Stimulated activated CD4-positive, alpha-beta T cell treated with anti-CD3 and anti-CD28 coated beads, TNF-alpha, amount 100 ng/mL, for 48 hours (primary cell): ENCODE measurements at places on chromosomes 1 and 21.

- DNase-seq = no peak
Observed at GRCh38 chr1:206647224-206647623, 11.9 kb downstream of the DYRK3 start.

DNA sequence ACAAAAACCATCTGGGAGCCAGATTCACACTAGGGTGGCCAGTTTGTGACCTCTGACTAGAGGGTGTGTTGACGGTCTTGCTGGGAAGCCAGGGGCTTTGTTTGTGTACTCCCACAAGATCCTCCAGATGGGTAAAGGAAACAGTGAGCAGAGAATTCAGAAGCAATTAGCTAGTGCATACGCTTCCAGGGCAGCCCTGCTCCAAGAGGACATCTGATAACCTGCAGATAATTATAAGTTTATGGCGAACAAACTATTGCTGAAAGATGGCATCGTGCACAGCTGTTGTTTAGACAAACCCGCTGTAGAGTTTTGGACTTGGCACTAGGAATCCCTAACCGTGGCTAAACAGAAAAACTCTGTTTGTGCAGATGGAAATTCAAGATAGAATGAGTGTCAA, 326.4 kb downstream of the TGFB2 start:
- DNase-seq = no peak

GRCh38 chr1:16397120-16397519, 30.1 kb downstream of the SZRD1 start:
- DNase-seq = no peak

GRCh38 chr1:50368179-50369007, 54.9 kb downstream of the DMRTA2 start:
- DNase-seq = peak; percentile 6

DNA sequence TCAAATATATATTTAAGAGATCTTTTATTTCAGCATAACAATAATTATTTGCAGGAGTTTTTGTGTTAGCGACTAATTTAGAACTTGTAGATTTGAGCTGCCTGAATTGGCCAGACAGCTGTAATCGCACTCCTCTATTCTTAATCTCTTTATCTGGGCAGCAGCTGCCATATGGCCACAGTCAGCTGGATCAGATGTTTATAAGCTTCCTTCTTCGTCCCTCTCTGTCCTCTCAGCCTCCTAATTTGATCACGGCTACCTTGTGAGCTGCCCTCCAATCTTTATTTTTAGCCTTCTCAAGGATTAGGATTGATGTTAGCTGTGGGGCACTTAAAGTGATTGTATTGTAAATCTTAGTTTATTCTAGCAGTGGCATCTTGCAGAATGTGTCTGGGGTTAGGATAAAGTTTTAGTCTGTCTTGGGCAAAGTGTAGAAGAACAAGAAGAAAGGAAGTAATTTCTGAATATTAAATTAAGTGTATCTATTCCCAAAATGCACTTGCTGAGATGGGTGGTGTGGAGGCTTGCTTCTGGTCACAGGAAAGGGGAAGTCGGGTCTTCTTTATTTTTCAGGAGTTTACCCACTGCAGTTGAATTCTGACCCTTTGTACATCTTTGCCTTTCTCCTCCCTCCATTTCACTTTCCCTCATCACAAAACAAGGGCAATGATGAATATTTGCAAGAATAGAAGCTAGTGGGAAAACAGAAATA, 1.1 kb downstream of the ZBTB18 start:
- DNase-seq = no peak

DNA sequence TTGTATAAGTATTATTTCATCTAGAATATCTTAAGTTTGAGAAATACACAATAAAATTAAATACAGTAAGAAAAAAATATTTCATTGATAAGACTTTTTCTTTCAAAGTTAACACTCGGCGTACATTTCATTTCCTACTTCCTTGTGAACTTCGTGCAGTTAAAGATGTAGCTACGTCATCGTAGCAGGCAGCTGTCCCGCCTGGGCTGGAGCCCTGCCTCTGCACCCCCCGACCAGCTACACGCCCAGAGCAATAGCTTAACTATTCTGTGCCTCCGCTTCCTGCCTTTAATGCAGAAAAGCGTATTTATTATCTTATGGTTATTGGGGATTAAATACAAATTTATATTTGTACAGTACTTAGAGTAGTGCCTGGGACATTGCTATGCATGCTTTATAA, 53.5 kb downstream of the CLSTN1 start:
- no peak for DNase-seq

DNA sequence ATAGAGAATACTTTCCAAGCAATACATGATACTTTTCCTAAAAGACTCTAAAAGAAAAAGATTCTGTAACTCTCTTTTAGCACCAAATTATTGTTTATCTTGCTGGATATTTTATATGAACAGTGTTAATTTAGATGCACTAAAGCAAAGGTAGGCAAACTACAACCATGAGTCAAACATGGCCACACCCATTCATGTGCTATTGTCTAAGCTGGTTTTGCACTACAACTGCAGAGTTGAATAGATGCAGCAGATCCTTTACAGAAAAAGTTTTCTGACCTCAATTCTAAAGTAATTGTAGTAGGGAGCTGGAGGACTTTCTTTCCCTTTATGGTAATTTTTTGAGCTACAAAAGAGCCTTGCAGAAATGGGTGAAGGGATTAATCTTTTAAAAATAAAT, 19.4 kb downstream of the BLZF1 start:
- DNase-seq = no peak

DNA sequence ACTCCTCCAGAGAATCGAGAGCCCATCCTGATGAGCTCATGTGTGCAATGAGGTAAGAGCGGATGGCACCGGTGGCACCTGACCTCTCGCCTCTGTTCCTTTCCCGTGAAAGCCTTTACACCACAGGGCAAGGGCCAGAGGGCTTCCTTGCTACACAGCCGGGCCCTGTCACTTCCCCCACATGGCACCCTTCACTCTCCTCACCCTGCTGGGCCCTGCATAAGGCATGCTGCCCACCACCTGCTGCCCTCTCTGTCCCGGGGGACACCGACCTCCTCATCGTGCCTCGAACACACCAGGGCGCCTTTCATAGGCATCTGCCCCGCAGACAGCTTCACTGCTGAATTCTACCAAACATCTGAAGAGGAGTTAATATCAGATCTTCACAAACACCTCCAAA, 45.1 kb upstream of the C1orf174 start:
- DNase-seq = no peak

DNA sequence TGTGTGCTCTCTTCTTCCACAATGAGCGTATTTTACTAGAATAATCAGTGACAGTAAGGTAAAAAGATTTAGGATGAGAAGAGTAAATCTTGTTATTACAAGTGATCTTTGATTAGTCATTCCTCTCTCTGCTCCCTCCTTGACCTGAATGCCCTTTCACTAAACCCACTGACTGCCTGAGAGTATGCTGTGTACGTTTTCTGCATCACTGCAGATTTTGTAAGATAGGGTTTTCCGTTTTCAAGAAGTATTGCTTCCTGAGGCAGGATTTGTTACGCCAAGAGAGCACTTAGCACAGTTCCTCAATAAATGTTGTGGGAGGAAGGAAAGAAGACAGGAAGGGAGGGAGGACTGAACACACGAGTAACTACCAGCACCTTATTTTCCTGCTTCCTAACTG, 7.7 kb upstream of the LAMB3 start:
- no peak for DNase-seq

DNA sequence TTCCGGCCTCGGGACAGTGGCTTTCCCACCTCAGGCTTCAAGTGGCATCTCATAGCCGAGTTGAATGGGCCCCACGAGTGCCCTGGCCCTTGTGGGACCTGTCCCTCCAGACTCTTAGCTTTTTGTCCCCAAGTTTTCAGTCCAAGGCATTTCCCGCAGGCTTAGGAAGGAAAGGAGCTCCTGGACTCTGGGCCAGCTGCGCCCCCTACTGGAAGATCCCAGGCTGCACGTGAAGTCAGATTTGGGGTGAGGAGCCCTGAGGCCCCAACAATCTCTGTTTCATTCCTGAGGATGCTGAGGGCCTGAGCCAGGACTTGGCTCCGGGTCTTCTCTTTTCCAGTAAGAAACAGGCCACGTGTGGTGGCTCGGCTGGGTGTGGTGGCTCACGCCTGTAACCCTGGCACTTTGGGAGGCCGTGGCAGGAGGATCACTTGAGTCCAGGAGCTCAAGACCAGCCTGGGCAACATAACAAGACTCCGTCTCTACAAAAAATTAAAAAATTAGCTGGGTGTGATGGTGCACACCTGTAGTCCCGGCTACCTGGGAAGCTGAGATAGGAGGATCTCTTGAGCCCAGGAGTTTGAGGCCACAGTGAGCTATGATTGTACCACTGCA, 67.4 kb downstream of the ARHGEF10L start:
- DNase-seq = peak; percentile 29

DNA sequence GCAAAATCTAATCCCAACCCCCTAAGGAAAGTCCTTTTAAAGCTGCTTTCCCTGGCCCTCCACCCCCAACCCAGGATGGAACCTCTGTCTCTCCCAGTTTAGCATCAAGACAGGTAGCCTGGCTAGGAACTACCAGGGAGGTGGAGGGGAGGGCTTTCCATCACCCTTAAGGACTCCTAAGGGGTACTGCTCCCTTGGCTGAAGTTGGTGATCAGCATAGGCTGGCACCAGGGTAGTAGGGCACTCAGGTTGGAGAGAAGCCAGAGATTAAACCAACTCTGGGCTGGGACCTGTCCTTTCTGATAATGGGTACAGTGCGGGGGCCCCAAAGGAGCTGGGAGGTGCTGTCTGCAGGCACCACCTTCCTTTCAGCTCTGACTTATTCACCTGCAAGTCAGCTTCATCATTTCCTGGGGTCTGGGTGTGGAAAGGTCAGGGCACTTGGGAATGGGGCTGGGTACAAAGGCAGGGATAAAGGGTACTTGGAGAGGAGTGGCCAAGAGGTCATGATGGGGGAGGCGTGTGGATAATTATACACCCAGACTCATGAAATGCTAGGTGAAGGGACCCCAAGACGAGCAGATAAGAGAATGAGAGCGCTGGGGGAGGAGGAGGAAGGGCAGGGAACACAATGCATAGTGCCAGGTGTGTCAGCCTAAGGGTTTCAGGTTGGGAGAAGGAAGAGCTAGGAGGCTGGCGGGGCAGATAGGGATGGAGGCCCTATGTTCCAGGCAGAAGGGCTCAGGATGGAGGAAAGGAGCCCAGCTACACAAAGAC, 1.2 kb downstream of the ARHGEF2 start:
- no peak for DNase-seq

GRCh38 chr1:33185541-33185940, 3.7 kb upstream of the TRIM62 start:
- DNase-seq = no peak

DNA sequence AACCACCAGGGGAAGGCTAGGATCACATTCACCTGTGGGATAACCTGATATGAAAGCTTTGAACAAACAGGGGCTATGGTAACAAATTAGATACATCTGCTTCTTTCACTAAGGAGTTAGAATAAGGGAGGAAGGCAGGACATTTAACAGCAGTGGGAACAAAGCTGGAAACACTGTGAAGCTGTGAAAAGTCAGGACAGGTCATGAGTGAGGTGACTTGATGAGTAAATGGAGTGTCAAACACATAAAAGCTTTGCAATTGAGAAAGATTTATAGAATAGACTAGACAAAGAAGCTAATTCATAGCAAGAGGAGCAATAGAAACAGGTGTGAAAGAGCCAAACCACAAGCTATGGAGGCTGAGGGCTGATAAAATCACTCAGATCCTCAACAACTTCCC, 110.0 kb downstream of the ASTN1 start:
- DNase-seq = no peak
